Ovary (tissue), 10 donors: ENCODE measurements at places on chromosomes 4 and X.

DNA sequence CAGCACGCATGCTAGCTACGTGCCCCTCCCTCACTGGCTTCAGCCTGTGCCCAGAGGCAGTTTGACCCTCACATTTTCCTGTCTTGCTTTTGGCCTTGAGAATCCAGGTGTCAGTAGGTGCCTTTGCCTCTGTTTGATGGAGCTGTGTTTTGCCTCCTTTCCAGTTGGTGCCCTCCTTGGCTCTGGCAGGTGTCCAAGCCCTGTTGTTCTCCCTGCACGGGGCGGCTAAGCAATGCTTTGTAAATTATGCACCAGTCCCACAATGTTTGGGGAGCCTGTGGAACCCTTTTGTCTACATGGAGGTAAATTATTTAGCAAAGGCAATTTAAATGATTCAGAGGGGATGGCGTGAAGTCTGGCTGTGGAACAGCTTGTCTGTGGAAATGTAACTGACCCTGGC, 202.9 kb upstream of the BOD1L1 start:
- no peak for DNase-seq

GRCh38 chr4:25807102-25807728, 55.6 kb downstream of the SEL1L3 start:
- DNase-seq = no peak

DNA sequence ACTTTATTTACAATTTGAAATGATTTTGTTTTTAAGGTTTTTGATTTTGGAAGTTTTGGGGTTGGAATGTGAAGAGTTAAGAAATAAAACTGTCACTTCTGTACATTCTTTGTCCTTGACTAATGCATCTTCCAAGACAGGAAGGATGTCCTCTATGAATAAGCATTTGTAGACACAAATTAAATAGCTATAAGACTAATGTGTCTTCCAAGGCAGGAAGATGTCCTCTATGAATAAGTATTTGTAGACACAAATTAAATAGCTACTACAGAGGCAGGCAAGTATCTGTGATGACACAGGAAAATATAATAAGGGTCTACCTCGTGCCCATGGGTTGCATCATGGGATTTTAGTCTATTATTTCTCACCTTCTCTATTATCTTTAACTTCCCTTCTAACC, 14.5 kb downstream of the PRSS48 start:
- DNase-seq = no peak

GRCh38 chr4:40289366-40290188, 45.6 kb upstream of the CHRNA9 start:
- no peak for DNase-seq

DNA sequence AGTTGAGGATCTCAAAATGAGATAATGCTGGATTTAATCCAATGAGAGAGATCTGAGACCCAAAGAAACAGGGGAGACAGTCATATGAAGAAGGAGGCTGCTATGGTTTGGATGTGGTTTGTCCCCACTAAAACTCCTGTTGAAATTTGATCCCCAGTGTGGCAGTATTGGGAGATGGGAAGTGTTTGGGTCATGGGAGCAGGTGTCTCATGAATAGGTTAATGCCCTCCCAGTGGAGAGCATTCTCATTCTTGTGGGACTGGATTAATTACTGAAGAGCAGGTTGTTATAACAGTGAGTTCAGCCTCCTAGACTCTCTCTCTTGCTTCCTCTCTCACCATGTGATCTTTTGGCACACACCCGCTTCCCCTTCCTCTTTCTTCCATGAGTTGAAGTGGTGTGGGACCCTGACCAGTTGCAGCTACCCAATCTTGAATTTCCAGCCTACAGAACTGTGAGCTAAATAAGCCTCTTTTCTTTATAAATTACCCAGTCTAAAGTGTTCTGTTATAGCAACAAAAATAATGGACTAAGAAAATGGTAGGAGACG, 70.3 kb downstream of the PPEF2 start:
- no peak for DNase-seq

DNA sequence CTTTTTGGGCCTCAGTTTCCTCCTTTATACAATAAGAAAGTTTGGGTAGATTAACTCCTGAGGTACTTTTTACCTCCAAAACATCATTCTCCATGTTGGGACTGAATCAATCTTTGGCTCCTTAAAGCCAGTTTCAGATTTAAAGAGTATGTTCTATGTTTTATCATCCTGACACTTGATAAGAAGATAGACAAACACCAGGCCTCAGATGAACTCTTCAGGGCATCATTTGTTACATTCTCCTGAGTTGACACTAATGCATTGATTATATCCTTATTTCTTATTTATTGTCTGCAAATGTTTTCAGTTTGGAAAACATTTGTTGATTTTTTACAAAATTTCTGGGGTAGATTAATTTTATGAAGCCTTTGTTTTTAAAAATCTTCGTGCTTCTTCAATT, 102.7 kb upstream of the CCSER1 start:
- no peak for DNase-seq

DNA sequence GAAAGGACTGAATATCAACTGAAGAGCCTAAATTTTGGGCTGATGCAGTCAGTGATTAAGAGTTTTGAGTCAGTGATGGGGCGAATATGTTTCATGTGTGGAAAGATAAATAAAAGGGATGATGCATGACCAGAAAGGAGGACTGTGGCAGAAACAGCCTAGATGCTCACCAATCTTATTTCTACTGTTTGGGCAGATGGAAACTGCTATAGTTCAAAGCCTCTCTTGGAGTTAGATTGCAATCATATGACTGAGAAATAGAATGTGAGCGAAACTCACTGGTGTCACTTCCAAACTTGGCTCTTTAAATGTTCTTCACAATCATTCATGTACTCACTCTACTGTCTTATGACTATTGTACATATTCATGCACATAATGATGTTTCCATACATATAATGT, 35.4 kb upstream of the YTHDC1 start:
- DNase-seq = no peak

DNA sequence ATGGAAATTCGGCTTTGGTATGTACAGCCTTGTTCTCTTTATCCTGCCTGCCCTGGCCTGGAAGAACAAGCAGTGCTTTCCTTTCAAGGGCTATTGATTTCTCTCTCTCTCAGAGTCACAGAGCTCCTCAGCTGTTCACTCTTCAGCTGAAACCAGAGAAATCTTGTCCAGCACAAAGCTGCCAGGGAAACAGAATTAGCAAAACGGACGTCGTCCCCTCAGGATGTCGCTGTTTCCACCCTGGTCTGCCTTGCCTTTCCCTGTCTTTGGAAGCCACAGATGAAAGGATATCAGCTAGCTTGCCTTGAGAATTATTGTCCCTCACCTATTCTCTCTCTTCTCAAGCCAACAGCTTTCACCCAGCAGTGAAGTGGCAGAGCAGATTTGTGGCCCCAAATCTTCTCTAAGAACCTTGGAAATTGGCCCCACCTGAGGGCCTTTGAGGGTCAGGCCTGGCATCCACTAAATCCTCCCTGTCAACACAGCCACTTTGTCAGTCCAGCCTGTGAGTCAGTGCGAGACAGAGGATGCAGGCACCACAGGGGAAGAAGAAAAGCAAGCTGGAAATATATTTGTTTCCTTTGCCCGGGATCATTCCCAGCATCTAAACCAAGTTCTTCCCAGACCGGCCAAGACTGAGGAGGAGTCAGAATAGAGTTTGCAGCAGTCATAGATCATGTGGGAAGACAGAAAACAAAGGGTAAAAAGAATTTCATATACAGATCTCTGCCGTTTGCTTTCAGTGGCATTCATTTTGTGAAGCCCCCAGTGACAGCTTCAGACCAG, 63.8 kb upstream of the MTM1 start:
- no peak for DNase-seq

DNA sequence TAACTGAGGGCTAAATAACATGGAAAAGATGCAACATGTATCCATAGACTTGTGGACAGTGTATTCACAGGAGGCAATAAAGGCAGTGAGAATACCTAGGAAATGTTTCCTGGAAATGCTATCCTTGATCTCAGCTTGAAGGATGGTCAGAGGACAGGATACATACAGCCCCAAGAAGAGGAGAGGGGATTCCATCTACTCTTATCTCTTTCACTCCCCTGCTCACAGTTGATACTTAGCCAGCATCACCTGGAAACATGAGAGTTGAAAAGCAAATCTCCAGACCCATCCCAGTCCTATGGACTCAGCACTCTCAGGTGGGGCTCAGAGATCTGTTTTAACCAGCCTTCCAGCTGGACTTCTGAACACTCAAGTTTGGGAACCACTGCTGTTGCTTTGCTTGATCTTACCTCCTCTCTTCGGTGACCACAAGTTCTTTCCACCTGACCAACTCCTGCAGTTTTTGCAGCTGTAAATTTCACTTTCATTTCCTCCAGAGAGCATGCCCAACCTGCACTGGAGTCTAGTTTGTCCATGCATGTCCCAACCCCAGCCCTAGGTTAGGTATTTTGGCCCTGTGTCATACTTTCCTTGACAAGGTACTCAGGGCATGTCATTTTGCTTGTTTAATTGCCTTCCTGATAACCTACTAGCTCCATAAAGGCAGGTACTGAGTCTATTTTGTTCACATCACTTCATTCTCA, 10.4 kb downstream of the RELL1 start:
- DNase-seq = no peak

DNA sequence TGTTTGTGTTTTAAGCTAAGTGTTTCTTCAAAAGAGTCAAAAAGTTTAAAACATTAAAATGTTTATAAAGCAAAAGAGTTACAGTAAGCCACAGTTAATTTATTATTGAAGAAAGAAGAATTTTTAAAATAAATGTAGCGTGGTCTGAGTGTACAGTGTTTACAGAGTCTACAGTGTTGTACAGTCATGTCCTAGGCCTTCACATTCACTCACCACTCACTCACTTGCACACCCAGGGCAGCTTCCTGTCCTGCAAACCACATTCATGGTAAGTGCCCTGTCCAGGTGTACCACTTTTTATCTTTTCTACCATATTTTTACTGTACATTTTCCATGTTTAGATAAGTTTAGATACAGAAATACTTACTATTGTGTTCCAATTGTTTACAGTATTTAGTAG, 239.7 kb upstream of the AGA start:
- DNase-seq = no peak

- no peak for DNase-seq
These were observed 393.1 kb upstream of the ZFP42 start for GRCh38 chr4:187602339-187603092.

- DNase-seq = no peak
These were observed 45.1 kb upstream of the TSPAN7 start for GRCh38 chrX:38516196-38516774.

GRCh38 chr4:140242357-140243277, 88.6 kb upstream of the MAML3 start:
- no peak for DNase-seq

- peak; percentile 24 for DNase-seq
These were observed 36.0 kb downstream of the DLG3 start for GRCh38 chrX:70480660-70481018.

- DNase-seq = no peak
These were observed 787 bp upstream of the TMSB15A start for GRCh38 chrX:102517326-102517725.

- DNase-seq = no peak
These were observed 153.5 kb downstream of the PCDH18 start for GRCh38 chr4:137378821-137379220.

- DNase-seq = no peak
These were observed 37.9 kb upstream of the TENM3 start for GRCh38 chr4:182205306-182205705.

- no peak for DNase-seq
These were observed 1852.2 kb upstream of the IGFBP7 start for GRCh38 chr4:58962424-58962823.

GRCh38 chr4:30856795-30857564, 136.8 kb downstream of the PCDH7 start:
- no peak for DNase-seq

- DNase-seq = peak; percentile 31
These were observed at the start of gene ENPEP for GRCh38 chr4:110475881-110476818. Gene ENPEP (plus strand): TSS chr4:110476155. CDS start chr4:110476415, 260 bp downstream.

DNA sequence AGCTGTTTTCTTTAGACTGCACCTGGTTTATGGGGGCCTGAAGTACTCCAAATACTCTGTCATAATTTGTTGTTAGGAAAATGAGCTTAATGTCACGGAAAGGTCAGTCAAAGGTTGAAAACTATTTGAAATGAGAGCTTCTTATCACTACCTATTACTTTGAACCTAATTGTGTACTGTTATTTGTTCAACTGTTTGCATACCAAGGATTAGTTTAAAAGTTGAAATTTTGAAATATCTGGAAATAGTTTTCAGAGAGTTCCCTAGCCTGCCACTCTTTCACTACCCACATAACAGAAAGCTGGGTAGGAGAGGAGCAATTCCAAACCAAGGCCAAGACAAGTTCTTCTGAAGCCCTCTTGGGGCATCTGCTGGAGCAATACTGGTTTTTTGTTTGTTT, 28.0 kb upstream of the AP1AR start:
- DNase-seq = no peak

- no peak for DNase-seq
These were observed 24.1 kb downstream of the HPRT1 start for GRCh38 chrX:134484039-134484438.

GRCh38 chr4:149746276-149746675, 69.4 kb downstream of the IQCM start:
- DNase-seq = no peak

GRCh38 chr4:1205586-1206298, 33.4 kb upstream of the SPON2 start:
- peak; percentile 44 for DNase-seq

GRCh38 chrX:150854856-150855255, 43.6 kb downstream of the CD99L2 start:
- no peak for DNase-seq

GRCh38 chr4:15965325-15965724, 2.4 kb upstream of the FGFBP2 start:
- DNase-seq = no peak

DNA sequence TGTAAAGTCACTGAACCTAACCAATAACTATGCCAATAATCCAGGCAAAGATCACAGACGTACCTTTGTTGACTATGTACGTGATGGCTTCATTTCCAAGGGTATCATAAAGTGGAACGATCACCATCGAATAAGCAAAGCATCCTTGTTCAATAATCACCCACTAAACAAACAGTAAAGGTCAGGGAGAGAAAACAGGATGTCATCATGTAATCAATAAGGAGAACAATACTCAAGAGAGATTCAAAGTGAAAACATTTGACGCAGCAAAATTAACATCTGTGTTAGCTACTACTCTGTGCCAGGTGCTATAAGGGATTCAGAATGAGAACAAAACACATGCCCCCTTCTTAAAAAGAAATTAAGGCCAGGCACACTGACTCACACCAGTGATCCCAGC, 42.9 kb upstream of the CENPU start:
- DNase-seq = no peak
